ENCODE measurements at places on chromosomes 5 and 9.

GRCh38 chr9:592225-592624, 249.3 kb upstream of the DMRT1 start:
- no peak for DNase-seq

DNA sequence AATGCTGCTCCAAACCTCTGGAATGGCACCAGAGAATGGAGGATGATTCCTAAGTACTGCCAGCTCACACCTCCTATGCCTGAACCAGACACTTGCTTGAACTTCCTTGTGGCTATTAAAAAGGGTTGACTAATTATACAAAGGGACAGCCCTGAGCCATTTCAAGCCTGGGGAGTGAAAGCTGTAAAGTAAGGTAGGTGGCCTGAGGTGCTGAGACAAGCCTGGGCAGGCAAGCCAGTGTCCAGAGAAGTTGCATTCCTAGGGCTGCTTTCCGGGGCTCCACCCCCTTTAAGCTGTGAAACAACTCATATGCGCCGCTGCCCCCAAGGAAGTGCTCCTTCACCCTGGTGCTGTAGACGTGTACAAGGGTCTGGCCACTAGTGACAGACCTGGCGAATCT, 79.9 kb upstream of the SLC1A3 start:
- DNase-seq: no peak

DNA sequence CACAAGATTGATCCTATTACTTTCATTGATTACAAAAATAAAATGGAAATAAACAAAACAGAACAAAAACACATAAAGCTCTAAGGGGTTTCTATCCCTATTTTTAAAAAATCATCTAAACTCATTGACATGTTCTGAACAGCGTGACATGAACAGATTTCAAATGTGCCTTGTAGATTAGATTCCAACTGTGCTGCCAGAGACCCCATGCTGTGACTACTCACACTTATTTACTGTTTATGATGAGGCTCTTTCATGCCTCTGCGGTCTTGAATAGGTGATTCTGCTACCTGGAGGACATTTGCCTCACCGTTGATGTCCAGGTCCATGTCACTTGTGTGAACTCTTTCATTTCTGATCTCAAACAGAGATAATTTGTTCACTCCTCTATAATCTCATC, 990.2 kb downstream of the CDH12 start:
- DNase-seq: no peak

GRCh38 chr9:92917176-92917800, 30.0 kb upstream of the FGD3 start:
- no peak for DNase-seq

DNA sequence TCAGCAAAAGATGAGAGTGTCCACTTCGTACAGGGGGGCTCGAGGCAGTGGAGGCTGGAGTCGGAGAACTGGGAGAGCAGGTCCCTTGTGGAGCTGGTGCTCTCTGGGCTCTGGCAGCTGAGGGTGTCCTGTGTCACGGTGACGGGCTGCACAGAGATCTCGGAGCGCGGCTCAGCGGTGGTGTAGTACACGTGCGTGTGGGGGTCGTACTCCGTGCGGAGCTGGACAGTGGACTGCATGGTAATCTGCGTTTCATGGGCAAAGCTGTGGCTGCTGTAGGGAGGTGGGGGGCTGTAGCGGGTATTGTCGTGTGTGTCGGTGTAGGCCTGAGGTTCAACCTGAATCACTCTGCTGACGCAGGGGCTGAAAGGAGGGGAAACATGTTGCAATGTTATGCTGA, 48.0 kb downstream of the PTCH1 start:
- DNase-seq: no peak

DNA sequence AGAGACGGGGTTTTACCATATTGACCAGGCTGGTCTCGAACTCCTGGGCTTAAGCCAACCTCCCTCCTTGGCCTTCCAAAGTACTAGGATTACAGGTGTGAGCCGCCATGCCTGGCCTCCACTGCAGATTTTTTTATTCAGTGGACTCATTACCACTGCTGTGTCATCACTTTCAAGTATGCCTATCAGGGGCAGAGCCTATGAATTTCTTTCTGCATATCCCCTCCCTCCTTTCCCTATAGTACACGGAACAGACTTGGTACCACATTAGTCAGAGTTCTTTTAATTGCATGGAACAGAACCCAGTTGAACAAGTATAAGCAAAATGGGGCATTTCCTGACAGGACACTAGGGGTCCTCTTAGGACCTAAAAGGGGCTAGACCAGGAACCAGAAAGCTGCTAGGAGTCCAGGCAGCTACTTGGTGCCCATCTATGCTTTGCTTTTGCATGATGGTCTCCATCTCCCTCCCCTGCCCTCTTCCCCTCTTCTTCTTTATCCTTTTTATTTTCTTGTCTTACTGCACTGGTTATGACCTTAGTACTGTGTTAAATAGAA, 5.8 kb downstream of the BSPRY start:
- DNase-seq: no peak

GRCh38 chr5:50658246-50658645, 8.2 kb upstream of the PARP8 start:
- no peak for DNase-seq

DNA sequence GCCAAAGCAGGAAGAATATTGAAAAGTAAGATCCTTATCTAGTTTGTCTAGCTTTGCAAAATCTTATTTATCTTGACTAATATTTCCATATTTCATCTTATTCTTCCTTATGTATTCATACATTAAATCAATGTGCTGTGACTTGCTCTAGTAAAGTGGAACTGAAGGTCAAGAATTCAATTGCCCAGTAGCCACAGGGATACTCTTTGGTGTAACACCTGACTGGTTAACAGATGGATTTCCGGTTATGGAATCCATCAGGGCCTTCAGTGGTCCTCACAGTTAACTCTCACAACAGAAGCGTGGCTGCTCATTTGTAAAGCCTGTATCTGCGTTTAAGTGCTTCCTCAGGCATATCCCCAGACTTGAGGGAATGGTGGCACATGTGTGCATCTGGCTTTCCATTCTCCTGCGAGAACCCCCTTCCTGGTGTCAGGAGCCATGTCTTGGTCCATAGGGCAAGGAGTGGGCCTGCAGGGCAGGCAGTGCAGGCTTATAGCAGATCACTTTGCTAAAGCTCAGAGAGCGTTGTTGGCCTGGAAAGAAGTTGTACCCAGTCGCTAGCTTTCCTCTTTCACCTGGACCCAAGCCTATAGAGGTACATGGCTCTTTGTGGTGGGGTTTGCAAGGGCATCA, 99.2 kb downstream of the HSPA4 start:
- DNase-seq: no peak

DNA sequence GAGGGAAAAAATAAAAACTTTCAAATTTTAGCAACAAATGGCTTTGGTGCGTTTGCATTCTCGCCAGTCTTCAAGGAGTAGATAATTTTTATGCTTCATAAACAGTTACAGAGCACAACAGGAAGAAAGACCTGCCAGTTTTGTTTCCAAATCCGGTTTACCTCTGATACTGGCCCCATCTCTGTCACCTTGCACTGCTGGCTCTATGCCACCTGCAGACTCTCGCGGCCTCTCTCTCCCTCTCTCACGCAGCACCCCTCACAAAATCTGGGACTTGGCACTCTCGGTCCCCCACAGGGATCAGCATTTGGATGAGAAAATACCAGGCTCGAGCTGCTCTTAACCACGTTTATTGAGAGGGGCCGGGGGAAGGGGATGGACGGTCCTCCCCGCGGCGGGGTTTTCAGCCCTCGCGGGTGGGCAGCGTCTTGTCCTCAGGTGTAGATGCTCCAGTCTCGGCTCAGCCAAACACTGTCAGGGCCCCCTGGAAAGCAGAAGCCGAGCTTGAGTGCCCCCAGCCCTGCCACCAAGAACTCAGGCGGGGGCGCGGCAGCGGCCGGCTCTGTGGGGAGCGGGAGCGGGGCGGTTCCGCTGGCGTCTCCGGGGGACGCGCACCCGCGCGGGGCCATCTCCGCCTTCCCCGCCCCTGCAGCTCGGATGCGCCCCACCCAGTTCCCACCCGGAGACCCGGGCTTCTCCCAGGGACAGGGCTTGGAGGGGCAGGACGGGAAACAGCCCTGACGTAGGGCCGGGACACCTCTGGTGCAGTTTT, 1.3 kb downstream of the SCGB3A1 start:
- no peak for DNase-seq

- no peak for DNase-seq
Observed at GRCh38 chr5:171149333-171149732, 159.7 kb upstream of the TLX3 start.

- DNase-seq: no peak
Observed at GRCh38 chr9:137299938-137300337, 2.1 kb downstream of the NRARP start.

- no peak for DNase-seq
Observed at GRCh38 chr5:106780355-106780754, 890.4 kb downstream of the EFNA5 start.

DNA sequence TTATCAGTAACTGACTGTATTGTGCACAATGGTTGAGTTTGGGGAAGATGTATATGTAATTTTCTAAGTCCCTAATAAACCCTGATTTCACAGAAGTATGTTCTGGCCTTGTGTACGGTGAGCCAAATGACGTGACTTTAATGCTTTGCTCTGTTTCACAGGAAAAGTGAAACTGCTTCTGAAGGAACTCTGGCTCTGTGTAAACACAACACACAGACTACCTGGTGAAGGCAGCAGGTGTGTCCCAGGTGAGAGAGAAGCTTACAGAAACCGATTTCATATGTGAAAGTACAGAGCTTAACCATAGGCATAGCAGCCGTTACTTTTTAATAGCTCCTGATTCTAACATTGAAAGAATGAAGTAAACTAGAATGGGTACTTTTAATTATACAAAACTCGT, 31.9 kb downstream of the ICE1 start:
- no peak for DNase-seq

- no peak for DNase-seq
Observed at GRCh38 chr5:153598099-153598498, 107.6 kb downstream of the GRIA1 start.

DNA sequence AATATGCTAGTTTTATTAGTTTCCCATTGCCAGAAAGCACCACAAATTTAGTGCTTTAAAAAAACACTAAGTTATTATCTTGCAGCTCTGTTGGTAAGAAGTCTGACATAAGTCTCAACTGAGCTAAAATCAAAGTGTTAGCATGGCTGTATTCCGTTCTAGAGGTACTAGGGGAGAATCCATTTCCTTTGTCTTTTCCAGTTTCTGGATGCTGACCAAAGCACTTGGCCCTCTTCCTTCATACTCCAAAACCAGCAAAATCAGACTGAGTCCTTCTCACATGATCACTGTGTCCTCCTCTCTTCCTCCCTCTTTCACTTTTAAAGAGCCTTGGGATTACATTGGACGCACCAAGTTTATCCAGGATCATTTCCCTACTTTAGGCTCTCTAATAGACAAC, 9.5 kb downstream of the CDH18 start:
- DNase-seq: no peak

- DNase-seq: no peak
Observed at GRCh38 chr9:133971981-133972941, 19.9 kb downstream of the VAV2 start.

DNA sequence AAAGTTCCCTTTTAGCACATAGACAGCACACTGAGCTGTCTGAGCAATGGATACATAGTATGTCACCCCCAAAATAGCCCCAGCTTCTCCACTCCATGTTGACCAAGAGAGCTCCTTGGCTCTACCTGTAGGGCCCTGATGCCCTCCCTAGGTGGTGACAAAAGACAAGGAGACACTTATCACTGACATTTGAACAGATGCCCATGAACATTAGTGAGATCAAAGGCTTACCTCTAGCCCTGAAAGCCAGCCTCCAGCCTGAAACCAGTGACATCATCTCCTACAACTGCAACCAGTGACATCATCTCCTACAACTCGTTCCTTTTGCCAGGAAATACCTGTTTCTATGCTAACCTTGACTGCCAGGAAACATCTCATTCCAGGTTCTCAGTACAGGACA, 122.7 kb downstream of the FSTL4 start:
- no peak for DNase-seq

DNA sequence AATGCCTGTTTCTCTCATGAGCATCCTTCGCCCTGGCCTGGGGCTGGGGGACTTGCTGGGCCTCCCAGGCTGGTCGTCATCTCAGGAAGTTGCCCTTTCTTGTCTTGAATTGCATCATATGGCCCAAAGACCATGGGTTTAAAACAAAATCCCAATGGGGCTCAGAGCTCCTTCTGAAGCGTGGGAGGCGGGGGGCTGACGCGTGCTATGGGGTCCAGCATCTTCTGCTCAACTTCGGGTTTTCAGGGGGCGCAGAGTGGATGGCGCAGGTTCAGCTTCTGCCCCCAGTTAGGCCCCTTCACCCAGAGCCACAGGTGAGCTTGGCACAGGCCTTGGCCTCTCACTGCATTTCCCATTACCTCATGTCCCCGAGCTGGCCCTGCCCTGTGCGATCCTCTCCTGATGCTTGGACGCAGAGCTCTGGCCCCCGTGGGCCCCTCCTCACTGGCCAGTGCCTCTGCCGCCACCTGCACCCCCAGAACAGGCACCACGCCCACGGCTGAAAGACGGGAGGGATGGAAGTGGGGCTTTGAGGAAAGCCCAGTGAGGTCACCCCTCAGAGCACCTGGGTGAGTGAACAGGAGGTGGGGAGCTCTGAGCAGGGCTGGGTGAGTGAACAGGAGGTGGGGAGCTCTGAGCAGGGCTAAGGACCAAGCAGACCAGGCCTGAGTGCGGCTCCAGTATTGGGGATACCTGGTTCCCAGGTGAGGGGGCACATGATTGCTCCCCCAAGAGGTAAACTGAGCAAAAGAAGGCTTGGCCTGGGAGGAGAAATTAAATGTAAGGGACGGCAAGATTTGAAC, 56.0 kb downstream of the TRIP13 start:
- no peak for DNase-seq

- DNase-seq: no peak
Observed at GRCh38 chr5:180333661-180334060, 19.5 kb downstream of the GFPT2 start.

GRCh38 chr5:26674846-26675245, 363.5 kb downstream of the CDH9 start:
- no peak for DNase-seq

- no peak for DNase-seq
Observed at GRCh38 chr5:150596313-150596712, 44.1 kb upstream of the SYNPO start.

DNA sequence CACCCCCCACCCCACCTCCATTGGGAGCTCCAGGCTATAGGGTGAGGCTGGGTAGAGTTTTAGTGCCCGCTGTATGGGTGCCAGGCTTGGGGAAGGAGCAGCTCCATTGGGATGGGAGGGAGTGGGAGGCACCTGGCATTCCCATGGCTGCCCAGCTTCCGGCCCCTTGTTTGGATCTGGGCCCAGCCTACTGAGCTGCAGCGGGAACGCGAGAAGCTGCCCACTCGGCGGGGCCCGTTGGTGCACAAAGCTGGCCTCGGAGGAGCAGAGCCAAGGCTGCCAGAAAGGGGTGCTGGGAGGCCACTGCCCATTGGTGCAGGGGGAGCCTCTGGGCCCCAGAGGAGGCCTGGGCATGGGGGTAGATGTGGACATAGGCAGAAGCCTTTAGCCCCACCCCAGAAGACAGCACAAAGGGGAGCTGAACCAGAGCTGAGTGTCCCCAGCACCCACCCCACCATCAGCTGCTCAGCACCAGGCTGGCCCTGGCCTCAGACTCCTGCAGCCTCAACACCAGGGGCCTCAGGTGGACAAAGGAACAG, 4.4 kb downstream of the LCN9 start:
- no peak for DNase-seq

- DNase-seq: no peak
Observed at GRCh38 chr9:107866711-107867311, 377.2 kb upstream of the KLF4 start.

Measured in left kidney (tissue), 8 donors.